ENCODE measurements at places on chromosomes 6 and 20.

DNA sequence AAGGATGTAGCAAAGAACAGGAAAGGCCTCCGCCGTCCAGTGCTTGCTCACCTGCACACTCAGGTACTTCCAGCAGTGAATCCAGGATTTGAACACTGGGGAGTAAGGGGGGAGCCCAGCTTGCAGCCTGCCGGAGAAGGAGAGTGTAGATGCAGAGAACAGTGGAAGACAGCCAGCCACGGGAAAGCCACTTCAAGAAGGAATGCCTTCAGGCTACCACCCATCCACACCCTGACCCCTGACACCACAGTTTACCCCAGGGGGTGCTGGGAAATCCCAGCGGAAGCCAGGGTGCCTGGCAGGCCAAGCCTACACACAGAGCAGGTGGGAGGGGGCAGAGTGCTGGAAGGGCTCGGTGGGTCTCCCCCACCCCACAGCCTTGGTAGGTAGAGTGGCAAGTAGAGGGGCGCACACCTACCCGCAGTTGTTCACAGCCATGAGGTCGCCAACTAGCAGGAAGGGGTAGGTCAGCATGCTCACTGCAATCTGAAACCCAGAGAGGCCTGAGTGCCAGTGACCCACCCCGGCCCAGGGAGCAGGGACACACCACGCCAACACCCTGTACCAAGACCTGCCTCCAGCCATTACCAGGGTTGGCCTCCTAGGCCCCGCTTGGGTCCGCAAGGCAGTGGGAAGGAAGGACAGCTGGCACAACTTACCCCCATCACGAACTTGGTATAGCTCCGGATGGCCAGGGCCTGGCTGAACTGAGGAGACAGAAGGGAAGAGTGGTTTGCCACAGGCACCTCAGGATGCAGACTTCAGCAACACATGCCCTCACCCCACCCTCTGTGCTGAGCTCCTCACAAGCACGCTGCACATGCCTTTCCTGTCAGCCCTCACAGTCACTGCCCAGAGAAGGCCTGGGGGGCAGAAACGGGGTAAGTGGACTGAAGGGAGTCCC is 15.7 kb downstream of the PI16 start:
- no peak overlapping the region for H3K27ac ChIP-seq
- no peak for DNase-seq
- no peaks in the 10 kb centered on the region for H3K27me3 ChIP-seq
- peaks cover 8% of the 10 kb centered on the region for H3K4me1 ChIP-seq
- H3K36me3 ChIP-seq = peaks cover 64% of the 10 kb centered on the region

DNA sequence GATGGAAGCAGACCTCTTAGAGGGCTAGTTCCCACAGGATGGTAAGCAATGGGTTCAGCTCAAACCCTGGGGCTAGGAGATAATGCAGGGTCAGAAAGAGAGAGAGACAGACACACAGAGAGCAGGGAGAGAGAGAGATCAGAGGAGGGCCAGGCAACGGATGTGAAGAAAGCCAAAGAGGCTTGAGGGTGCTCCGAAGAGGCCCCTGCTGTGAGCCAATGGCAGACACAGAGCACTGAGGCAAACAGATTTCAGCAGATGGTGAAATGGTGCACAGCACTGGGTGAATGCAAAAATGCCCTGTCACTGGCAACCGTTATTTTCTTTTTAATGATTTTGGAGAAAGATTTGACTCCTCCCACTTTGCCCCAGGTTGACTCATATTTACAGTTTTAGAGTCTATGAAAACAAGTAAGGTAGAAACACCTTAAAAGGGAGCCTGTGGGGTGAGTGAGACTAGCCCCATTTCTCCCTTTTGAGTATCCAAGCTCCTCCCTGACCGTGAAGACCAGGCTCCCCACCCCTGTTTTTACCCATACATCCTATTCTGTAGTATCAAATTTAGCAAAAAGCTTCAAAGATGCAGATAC is 840 bp downstream of the DEFB132 start:
- H3K27me3 ChIP-seq = peaks cover 3% of the 10 kb centered on the region
- peaks cover 16% of the 10 kb centered on the region for H3K4me1 ChIP-seq
- no peak overlapping the region for H3K27ac ChIP-seq
- H3K36me3 ChIP-seq = no peaks in the 10 kb centered on the region

DNA sequence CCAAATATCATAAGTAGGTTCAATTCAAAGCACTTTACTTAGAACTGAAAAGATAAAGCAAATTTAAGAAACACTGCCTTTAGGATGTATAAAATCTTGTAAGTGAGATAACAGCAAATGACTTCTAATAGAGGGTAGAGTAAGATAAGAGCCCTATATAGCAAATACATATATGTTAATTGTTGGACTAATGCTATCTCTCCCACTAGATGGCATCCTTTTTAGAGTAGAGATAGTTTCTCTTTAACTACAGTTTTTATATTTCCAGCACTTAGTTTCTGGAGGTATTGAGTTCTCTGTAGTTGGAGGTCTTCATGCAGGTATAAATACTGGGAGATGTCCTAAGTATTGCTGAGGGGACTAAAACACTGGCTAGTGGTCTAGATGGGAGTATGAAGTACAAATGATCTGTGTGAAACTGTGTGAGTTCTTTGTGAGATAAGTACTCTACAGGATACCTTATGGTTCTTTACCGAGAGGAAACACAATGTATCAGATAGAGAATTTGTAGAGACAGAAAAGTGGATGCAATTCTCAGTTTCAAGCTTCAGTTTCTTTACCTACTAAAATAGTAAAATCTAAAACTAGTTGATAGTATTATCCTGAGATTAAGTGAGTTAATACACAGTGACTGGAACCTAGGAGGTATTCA is 399.3 kb downstream of the KHDRBS2 start:
- H3K27ac ChIP-seq = no peak overlapping the region
- no peak overlapping the region for H3K4me3 ChIP-seq
- no peaks in the 10 kb centered on the region for H3K4me1 ChIP-seq
- DNase-seq = no peak
- H3K36me3 ChIP-seq = no peaks in the 10 kb centered on the region

- DNase-seq = no peak
- H3K4me1 ChIP-seq = no peaks in the 10 kb centered on the region
- no peak overlapping the region for H3K4me3 ChIP-seq
- no peaks in the 10 kb centered on the region for H3K27me3 ChIP-seq
- H3K36me3 ChIP-seq = no peaks in the 10 kb centered on the region
- H3K27ac ChIP-seq = no peak overlapping the region
Measured at GRCh38 chr6:113112086-113112485, 745.1 kb upstream of the MARCKS start.

- no peak overlapping the region for H3K27ac ChIP-seq
- no peaks in the 10 kb centered on the region for H3K4me1 ChIP-seq
- no peaks in the 10 kb centered on the region for H3K36me3 ChIP-seq
- no peak for DNase-seq
Measured at GRCh38 chr6:51098246-51098645, 279.6 kb downstream of the TFAP2B start.
